ENCODE measurements at places on chromosomes 7 and 10.

DNA sequence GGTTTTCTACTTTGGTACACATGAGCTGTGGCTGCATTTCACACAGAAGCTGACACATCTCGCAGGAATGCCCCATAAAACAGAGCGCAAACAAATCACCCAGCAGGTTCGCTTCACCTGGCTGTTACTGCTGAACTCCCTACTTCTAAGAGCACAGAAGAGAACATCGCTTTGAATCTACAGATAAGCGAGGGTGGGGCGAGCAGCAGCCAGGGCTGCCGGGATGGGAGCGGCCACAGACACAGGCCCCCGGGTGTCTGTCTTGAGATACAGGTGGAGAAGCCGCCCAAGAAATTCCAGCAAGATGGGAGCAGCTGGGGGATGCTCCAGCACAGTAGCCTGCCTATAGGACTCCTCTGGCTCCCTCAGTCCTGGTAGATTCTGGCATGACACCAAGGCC, 27.4 kb downstream of the OGDHL start:
- DNase-seq: no peak

GRCh38 chr10:89525556-89525955, 9.8 kb downstream of the SLC16A12 start:
- peak; percentile 81 for DNase-seq

GRCh38 chr7:20153567-20153966, 63.6 kb downstream of the MACC1 start:
- DNase-seq: no peak

DNA sequence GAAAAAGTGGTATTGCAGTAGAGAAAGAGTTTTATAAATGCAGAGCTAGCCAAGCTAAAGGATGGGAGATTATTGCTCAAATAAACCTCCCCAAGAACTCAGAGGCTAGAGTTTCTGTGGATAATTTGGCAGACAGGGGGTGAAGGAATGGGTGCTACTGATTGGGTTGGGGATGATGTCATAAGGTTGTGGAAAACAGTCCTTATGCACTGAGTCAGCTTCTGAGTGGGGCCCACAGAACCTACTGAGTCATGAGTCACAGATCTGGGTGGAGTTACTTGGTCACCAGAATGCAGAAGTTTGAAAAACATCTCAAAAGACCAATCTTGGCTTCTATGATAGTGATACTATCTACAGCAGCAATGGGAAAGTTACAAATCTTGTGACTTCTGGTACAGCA, 1146.7 kb downstream of the TYW1 start:
- DNase-seq: no peak

GRCh38 chr7:23938937-23939552, 229.0 kb downstream of the STK31 start:
- DNase-seq: peak; percentile 79

DNA sequence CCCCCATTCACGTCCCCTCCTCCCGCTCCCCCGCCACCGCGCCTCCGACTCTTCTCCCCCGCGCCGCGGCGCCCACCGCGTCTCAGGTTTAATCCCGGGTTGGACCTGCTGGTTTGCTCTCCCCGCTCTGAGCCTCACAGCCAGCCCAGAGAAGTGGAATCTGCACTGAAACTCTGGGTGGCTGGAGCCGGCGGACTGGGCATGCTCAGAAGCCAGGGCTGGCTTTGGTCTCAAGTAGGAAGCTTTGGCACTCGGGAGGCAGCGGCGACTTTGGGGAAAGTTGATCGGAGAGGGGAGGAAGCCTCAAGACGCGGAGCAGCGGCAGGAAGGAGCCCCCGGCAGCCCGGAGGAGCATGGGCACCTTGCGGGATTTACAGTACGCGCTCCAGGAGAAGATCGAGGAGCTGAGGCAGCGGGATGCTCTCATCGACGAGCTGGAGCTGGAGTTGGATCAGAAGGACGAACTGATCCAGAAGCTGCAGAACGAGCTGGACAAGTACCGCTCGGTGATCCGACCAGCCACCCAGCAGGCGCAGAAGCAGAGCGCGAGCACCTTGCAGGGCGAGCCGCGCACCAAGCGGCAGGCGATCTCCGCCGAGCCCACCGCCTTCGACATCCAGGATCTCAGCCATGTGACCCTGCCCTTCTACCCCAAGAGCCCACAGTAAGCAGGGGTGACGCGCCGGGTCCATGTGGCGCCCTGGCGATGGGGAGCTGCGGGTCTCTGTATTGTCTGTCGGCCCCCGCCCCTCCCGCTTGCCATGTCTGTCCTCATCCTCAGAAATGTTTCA, at the start of gene PRKG1:
Gene PRKG1 (plus strand): TSS at position 250 of the 791 bp plus-strand sequence.
- DNase-seq: peak; percentile 42

GRCh38 chr7:81402227-81402626, 367.6 kb downstream of the HGF start:
- DNase-seq: peak; percentile 91

GRCh38 chr7:24540956-24541355, 32.3 kb upstream of the PALS2 start:
- DNase-seq: no peak
